ENCODE measurements at places on chromosomes 11 and 22.

- no peak for DNase-seq
Measured at GRCh38 chr11:59212744-59213631, at the start of gene MPEG1. Gene MPEG1 (minus strand): TSS chr11:59212927. CDS start chr11:59212865, 62 bp downstream.

DNA sequence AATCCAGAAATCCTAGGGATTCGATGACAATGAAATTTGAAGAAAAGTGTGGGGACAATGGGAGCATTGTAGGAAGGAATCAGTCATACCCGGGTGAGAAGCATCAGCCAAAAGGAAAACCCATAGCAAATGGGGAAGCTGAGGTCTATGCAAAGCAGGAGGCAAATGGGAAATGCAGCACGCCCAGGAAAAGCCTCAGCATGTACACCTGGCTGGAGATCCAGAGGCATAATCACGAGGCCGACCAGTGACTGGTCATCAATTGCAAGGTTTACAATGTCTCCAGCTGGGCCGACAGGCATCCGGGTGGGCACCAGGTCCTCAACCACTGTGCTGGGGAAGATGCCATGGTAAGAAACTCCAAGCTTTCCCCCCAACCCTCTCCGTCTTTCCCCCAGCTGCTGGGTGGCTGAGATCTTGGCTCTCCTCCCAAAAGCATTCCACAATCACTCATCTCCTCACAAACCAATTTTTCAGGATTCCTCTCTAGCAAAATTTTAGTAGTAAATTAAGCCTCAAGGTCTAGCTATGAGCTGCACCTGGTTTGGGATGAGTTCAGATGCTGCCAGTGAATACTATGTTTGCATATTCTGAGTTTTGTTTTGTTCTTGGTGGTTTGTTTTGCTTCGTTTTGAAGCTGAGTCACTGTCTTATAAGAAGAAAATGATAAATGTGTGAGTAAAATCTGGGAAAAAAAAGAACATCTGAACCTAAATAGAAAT, 98.0 kb upstream of the OR5AK2 start:
- DNase-seq = no peak

DNA sequence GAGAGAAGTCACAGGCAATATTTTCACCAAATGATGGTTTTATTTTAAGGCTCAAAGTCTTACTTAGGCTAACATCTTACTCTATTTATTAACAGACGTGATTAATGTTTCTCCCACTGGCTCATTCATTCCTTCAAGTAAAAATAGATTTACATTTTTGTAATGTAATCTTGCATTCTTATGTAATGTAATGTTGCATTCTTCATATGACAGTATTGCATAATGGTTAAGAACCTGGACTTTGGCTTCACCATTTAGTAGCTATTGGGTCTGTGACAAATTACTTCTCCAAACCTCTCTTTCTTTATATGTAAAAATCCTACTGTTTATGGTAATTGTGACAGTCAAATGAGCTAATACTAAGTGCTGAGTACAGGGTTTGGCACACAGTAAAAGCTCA, 3.3 kb upstream of the DIXDC1 start:
- no peak for DNase-seq

DNA sequence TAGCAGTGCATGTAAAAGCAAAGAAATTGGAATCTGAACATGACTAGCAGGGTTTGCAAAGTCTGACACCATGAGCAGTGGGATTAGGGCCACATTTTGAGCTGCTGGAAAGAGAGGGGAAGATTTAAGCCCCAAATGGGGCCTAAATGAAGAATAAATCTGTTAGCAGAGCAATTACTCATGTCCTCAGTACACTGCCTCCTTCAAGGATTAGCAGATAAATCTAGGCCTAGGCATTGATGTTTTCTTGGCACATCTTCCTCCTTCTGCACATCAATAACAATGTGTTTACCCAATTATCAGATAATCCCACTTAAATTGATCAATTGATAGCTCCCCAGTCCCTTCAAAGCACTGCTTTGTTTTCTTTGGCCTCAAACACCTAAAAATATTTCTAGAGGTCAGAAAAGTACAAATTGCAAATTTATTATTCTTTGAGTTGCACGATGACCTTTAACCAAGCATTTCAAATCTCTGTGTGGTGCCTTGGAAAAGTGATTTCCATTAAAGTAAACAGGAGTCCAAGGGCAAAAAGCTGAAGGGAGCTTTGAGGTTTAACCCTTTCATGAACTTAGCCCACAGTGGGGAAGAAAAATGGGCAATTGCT, 514.7 kb upstream of the CHORDC1 start:
- DNase-seq = no peak

GRCh38 chr11:105860105-105860504, 161.9 kb downstream of the MSANTD4 start:
- DNase-seq = no peak

GRCh38 chr11:58998480-58999290, 59.4 kb downstream of the GLYATL1 start:
- no peak for DNase-seq

- DNase-seq = no peak
Measured at GRCh38 chr11:35944503-35945136, 758 bp downstream of the LDLRAD3 start.

GRCh38 chr11:122177238-122177637, 61.2 kb upstream of the BLID start:
- DNase-seq = no peak

DNA sequence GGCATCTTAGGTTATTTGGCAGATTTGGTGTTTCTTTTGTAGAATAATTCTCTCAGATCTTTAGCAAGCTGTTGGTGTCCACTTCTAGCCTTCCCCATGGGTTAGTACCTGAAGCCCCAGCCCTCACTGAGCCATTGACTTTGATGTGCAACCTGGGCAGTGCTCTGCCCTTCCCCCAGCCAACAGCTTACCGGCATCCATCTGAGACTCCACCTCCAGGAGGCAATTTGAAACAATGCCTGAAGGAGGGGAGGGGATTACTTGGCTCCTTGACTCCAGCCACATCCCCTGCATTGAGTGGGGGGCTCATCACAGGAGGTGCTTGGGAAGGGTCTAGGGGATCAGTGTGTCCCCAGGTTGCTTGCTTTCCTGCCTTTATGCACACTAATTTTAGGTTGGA, 114.8 kb downstream of the TRIM29 start:
- DNase-seq = no peak

DNA sequence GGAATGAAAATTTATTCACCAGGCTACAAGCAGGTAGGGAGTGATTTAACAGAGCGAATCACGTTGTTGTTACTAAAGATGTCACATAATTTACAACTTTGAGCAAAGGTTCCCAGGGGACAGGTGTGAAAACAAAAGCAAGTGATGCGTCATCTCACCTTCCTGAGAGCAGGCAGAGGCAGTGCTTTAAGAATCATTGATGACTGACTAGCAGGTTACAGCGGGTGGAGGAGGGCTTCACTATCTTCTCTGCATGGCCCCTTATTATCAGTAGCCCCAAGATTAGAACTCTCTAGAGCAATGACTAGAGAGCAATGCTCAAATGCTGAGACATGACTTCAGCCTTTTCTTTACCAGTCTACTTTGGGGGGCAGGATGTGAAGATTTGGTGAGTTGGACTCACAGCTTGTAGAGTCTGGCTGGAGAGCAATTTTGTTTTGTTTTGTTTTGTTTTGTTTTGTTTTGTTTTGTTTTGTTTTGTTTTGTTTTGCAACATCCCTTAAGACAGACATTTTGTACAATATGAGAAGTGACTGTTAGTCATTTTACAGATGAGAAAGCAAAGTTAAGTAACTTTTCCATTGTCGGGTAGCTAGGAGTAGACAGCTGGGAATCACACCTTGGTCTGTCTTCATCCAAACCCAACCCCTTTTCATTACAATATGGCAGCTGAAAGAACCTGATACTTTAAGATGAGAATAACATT, 84.8 kb downstream of the SLC1A2 start:
- DNase-seq = no peak

- no peak for DNase-seq
Measured at GRCh38 chr11:128830290-128831173, 36.6 kb downstream of the KCNJ1 start.

DNA sequence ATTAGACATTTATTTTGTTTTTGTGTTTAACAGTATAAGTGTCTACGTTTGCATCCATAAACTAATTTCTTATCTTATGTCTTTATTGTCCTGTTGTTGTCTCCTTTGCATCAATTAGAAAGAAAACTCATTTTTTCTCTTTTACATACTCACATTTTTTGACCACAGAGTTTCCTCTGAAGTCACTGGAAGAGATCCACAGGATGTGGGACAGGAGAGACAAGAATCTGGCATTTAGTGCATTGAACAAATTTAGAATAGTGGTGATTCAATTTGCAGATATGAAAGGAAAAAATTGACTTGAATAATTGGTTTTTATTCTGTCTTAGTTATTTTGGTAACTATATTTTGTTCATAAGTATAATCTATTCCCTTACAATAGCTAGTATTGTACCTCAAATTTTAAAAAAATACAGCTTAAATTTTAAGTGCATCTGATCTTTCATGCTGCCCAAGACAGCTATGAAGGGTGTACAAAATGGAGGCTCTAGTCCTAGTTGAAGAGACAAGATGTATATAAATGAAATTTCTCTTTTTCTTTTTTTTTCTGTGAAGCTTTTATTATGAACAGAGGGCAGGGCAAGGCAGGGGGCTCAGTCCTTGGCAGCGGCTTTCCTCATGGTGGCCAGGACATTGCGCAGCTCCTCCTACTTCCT, 24.4 kb downstream of the HORMAD2 start:
- no peak for DNase-seq

GRCh38 chr11:119356349-119357031, 10.0 kb upstream of the MFRP start:
- DNase-seq = peak; percentile 43

DNA sequence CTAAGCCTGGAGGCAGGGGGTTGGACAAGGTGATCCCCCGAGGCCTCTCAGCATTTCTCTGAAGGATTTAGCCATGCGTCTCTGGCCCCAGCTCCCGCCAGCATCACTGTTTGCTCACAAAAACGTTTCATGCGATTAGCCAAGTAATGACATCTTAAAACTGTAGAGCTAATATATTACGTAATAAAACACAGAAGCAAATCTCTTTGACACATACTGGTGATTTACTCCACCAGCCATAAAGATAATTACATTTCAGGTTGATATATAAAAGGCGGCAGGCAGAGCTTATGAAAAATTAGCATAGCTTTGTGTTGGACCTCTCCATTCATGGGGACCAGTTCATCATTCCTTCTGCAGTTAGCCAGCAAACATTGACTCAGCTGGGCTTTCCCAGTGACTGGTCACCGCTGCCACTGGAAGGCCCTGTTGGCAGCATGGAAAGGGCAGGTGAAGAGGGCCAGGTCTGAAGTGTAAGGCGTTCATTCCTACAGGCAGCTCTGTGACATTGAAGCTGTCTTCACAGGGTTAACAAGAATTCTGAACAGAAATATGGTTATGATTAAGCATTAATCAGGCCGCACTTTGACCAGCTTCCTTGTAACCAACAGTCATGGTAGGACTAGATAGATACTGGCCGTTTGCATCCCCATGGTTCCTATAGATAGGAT, 150.3 kb downstream of the NECTIN1 start:
- no peak for DNase-seq

DNA sequence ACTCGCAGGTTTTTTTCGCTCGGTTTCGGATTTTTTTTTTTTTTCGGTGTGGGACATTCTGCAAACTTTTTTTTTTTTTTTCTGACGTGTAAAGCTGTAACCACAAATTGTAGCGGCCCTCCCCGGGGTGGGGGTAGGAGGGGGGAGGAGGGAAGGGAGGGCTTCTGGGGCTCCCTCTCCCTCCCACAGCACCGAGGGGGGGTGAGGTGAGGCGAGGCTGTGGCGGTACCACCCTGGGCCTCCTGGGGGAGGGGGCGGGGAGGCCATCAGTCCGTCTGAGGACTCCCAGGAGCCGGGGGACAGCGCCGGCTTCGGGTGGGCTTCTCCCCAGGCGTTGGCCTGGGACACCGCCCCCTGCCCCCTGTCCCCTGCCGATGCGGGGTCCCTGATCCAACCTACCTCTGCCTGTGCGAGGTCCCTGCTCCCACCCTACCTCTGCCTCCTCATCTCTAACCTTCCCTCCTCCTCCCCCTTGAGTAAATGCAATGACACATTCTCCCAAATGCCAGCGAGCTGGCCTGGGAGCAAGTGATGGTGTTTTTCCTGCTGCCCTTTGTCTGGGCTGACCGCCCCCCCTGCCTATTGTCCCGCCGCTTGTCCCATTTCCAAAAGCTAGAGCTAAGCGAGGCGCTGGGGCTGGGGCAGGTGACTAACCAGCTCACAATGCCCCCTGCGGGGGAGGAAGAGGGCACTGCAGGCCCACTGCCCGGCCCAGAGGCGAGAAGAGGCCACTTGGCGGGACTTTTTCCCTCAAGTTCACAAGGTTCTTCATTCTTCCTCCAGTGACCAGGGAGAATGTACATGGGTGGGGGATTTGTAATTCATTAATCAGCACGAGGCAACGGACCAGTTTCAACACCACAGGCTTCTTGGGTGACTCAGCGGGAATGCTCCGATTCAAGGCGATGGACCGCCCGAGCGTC, 511 bp upstream of the CLCF1 start:
- no peak for DNase-seq

DNA sequence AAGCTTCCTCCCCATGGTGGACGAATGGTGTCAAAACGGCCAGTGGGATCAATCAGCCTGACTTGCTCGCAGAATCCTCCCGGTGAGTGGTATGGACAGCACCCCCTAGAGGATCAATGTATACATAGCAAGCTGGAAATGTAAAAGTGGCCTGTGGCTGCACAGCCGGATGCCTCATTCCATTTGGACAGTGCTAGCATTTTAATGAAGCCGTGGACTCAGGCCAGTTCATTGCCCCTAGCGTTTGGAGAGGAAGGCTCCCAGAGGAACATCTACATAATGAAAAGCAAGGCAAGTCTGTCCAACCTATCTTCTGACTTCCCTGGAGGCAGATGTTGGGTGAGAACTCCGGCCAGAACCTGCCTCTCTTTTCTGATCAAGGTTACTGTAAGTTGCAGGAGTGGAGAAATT, 942.3 kb downstream of the NTM start:
- DNase-seq = peak; percentile 62

DNA sequence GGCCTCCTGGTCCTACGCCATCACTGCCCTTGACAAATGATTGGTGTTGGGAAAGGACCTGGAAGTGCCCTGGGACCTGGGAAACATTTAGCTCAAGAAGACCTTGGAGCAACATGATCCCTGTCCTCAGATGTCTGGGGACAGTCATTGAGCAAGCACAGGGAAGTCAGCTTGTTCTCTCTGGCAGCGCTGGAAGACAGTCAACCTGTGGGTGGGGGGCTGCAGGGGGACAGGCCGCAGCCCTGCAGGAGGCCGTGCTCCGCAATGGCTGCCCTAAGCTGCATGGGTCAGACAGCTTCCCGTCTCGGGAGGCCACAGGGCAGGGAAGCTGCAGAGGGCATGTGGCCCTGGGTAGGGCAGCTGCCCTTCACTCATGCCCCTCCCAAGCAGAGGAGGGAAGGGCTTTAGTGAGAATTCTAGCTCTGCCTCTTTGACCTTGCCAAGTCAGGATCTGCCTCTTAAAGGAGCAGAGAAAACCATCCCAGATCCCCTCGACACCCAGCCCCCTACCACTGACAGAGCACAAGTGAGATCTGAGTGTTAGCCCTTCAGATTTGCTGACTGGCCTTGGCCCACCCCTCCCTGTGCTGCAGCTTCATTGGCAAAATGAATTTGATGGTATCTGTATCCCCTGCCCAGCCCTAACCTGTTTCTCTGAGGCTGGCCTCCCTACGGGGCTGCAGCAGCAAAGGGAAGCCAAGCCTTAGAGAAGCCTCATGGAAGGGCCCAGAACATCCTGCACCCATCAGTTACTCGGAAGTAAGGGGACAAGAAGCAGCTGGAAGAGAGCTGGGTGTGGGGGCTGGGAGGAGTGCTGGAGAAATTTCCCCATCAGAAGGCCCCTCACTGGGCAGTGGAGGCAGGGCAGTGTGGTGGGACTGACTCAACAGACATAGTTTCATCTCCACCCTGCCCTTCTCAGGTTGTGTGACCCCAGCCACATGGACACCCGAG, 6.2 kb upstream of the SREBF2 start:
- no peak for DNase-seq
